ENCODE measurements at places on chromosomes 11 and 22. TPM values are rescaled to one million over a fixed set of nuclear protein-coding genes. Genes with fewer than 3 reads are reported as not detected.

The OR5W2 gene
- polyA plus RNA-seq, result not detected

The MTNR1B gene
- polyA plus RNA-seq, result not detected

The LMO1 gene
- polyA plus RNA-seq, result 0.22 TPM

The CFAP300 gene
- polyA plus RNA-seq, result not detected

The DTX4 gene
- 11.7 TPM for polyA plus RNA-seq
